IPS DF 6.9 (cell line): ENCODE measurements at places on chromosomes 3 and 15.
A peak's percentile ranks its signal among the peaks of the same experiment; 100 is the strongest.

- DNase-seq: no peak
These were observed 15.6 kb downstream of the SMAD3 start for GRCh38 chr15:67080900-67081431.

DNA sequence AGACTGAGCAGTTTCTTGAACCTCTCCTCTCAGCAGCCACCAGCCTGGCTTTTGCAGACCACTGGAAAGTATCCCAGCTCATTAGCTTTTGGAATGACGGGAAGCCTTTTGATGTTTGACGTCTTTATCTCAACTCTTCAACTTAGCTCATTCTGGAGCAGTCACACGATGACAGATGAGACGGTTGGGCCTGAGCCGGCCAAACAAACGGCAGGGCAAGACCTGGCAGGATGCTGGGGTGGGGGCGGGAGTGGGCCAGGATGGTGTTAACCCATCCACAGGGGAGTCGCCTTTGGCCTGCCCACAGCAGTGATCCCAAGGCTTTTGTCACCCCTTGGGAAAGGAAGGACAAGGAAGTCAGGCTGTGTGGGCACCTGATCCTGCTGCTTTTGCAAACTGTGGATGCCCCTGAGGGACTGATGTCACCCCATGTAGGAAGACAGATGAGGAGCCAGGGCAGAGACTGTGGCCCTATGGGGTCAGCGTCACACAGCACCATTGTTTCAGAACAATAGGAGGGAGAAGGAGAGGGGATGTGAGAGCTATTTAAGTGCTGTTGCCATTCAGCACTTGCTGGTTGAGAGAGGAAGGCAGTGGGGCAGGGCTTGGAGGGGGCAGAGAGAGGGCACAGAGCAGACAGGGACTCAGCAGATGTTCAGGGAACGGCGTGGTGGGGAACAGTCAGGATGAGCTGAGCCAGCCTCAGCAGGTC, 121.9 kb upstream of the CTDSPL start:
- no peak for DNase-seq

DNA sequence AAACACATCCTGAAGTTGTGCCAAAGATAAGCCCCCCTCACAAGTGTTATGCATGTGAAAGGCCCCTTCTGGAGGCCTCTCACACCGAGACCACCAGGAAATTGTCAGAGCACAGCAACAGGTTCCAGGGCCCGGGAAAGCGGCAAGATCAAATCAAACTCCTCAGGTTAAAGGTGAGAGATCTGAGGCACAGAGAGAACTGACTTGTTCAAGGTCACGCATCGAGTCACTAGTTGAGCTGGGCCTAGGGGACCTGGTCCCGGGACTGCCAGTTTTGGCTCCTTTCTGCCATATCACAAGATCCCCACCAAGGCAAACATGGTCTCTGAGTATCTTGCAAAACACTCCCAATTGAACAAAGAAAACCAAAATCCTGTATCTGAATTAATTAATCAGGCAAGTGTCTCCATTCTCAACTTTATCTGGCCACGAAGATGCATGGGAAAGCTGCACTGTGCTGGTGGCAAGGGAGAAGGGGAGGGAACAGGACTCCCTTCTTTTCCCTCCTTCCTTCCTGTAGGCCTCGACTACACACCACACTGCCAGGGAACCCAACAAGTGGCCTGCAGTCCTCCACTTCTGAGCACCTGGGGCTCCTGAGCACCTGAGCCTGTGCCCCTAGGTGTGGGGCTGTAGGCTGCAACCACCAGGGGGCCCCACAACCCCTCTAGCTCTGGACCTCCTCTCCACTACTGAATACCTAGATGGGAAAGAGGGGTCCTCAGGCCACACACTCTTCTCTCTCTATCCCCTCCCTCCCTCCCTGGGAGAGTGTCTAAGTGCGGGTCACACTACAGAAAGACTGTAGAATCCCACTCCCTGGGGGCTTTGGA, 37.3 kb downstream of the ANP32A start:
- peak; percentile 54 for DNase-seq

GRCh38 chr3:171293142-171293782, 166.9 kb downstream of the TNIK start:
- no peak for DNase-seq

- DNase-seq: no peak
These were observed 14.3 kb upstream of the CAMKV start for GRCh38 chr3:49883998-49884397.

- DNase-seq: no peak
These were observed 46.1 kb upstream of the ABI3BP start for GRCh38 chr3:101039285-101039684.

- DNase-seq: no peak
These were observed 2.8 kb upstream of the VGLL3 start for GRCh38 chr3:86993704-86994103.
